ENCODE measurements at places on chromosomes 16 and 17.
A peak's percentile ranks its signal among the peaks of the same experiment; 100 is the strongest.

GRCh38 chr17:78839762-78840529 is 668 bp downstream of the USP36 start:
- peaks cover 29% of the 10 kb centered on the region for H3K36me3 ChIP-seq
- no peaks in the 10 kb centered on the region for H3K27me3 ChIP-seq
- peak; percentile 44 for DNase-seq

DNA sequence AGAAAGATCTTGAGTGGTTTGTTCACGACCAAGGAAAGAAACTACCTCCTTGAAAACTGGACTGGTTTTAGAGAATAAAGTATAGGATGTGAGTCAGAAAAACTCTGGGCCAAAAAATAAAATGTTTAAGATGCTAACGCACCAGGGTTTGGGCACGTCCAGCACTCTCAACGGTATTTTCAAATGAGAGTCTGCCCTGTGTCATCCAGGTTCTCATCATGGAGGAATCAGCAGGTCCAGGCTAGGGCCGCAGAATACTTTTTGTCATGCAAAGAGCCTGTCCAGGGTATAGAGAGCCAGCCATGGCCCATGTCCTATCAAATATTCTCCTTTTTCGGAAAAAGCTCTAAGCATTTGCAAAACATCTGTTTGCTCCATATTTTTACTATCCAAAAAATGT is 2.4 kb downstream of the NXN start:
- H3K4me1 ChIP-seq, result peaks cover 47% of the 10 kb centered on the region
- H3K27me3 ChIP-seq, result no peaks in the 10 kb centered on the region
- no peak overlapping the region for H3K27ac ChIP-seq
- peak overlapping the region; percentile 81 for H3K4me3 ChIP-seq

DNA sequence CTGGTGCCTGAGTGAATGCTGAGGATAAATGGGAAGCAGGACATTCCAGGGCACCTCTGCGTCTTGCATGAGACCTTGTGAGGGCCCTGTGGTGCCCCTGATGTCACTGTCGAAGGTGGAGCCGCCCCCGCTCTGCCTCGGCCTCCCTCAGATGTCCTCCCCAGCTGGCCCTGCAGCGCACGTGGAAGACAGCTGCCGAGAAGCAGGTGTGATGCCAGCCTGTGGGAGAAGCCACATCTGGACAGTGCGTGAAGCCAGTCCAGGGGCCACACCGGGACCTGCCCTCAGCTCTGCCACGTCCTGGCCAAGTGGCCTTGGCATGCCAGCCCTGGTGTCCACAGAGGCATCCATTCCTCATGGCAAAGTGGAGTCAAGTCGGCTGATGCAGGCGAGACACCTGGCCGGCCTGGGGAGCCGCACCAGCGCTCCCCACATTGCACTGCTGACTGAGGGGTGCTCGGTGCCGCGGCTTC is 21.6 kb upstream of the METRNL start:
- H3K4me1 ChIP-seq, result peaks cover 35% of the 10 kb centered on the region
- peaks cover 81% of the 10 kb centered on the region for H3K27me3 ChIP-seq
- H3K27ac ChIP-seq, result no peak overlapping the region
- no peak for DNase-seq

GRCh38 chr17:78272181-78272913 is 40.9 kb downstream of the TMEM235 start:
- peaks cover 22% of the 10 kb centered on the region for H3K27me3 ChIP-seq
- no peaks in the 10 kb centered on the region for H3K36me3 ChIP-seq
- H3K27ac ChIP-seq, result no peak overlapping the region
- peaks cover 32% of the 10 kb centered on the region for H3K4me1 ChIP-seq
- no peak for DNase-seq

DNA sequence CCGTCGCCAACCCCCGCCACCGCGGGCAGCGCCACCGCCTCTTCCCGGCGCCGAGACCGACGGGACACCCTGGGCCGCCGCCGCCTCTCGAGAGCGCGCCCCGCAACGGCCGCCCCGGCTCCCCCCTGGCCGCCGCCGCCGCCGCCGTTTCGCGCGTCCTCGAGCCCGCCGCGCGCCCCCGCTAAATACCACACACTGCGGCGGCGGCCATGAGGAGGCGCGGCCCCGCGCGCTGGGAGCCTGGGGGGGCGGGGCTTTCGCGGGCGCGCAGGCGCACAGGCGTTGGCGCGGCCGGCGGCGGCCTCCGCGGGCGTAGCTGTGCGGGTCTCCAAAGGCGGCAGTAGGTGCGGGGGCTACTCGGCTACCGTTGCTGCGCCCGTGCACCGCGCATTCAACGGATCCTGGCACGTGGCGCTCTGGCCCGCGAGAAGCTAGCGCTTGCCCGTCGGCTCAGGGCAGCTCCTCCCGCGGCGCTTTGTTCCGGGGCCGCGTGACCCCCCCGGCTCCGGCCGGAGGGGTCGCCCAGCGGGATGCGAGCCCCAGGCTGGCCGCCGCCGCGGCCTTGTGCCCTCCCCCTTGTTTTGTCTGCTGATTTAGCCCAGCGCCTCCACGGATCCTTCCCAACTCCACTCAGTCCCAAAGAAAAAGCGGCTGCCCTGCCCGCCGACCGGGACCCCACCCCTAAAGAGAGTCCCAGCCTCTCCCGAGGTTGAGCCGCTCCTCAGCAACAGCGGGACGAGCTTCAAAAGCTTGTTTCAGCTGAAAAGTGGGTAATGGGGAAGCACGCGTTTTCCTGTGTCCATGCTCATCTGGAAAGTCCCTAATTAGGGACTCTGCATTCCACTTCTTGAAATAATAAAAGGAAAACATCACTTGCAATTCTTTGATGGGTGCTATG is at the start of gene SIAH1:
TSS of gene SIAH1 (minus strand) at position 161 of the 898 bp plus-strand sequence. CDS start 22,985 bp downstream, outside the sequence.
- H3K4me3 ChIP-seq, result peak within 1 kb of the TSS; percentile 85
- no peaks in the 10 kb centered on the region for H3K36me3 ChIP-seq
- peak; percentile 71 for DNase-seq
- peak within 1 kb of the TSS; percentile 92 for H3K27ac ChIP-seq

GRCh38 chr17:30230596-30231125 is 4.8 kb downstream of the SLC6A4 start:
- no peak overlapping the region for H3K4me3 ChIP-seq
- H3K27me3 ChIP-seq, result no peaks in the 10 kb centered on the region
- peaks cover 72% of the 10 kb centered on the region for H3K4me1 ChIP-seq
- DNase-seq, result no peak

- H3K36me3 ChIP-seq, result no peaks in the 10 kb centered on the region
- no peak overlapping the region for H3K27ac ChIP-seq
- H3K4me3 ChIP-seq, result no peak overlapping the region
- no peaks in the 10 kb centered on the region for H3K27me3 ChIP-seq
These were observed 239.3 kb upstream of the EEF2KMT start for GRCh38 chr16:5336941-5337340.

DNA sequence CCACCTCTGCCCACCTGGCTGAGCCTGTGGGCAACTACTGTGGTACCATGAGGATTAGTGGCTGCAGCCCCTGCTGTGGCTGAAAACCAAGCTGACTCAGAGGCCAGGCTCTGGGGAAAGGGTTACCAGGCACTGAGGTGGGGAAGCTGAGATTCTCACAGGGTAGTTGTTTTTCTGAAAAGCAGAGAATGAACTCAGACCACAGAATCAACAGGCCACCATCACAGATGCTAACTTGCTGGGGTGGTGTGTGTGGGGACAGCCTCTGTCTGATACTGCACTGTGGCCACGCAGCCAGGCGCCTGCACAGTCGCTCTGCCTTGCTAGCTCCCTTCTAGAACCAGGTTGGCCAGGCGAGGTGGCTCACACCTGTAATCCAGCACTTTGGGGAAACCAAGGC is 28.8 kb downstream of the NPLOC4 start:
- no peak for DNase-seq
- no peak overlapping the region for H3K27ac ChIP-seq
- no peaks in the 10 kb centered on the region for H3K4me1 ChIP-seq
- no peak overlapping the region for H3K4me3 ChIP-seq

GRCh38 chr17:75816693-75817092 is 27.5 kb downstream of the UNC13D start:
- peaks cover 63% of the 10 kb centered on the region for H3K36me3 ChIP-seq
- no peak overlapping the region for H3K27ac ChIP-seq
- no peak for DNase-seq
- H3K27me3 ChIP-seq, result no peaks in the 10 kb centered on the region
- H3K4me1 ChIP-seq, result no peaks in the 10 kb centered on the region

DNA sequence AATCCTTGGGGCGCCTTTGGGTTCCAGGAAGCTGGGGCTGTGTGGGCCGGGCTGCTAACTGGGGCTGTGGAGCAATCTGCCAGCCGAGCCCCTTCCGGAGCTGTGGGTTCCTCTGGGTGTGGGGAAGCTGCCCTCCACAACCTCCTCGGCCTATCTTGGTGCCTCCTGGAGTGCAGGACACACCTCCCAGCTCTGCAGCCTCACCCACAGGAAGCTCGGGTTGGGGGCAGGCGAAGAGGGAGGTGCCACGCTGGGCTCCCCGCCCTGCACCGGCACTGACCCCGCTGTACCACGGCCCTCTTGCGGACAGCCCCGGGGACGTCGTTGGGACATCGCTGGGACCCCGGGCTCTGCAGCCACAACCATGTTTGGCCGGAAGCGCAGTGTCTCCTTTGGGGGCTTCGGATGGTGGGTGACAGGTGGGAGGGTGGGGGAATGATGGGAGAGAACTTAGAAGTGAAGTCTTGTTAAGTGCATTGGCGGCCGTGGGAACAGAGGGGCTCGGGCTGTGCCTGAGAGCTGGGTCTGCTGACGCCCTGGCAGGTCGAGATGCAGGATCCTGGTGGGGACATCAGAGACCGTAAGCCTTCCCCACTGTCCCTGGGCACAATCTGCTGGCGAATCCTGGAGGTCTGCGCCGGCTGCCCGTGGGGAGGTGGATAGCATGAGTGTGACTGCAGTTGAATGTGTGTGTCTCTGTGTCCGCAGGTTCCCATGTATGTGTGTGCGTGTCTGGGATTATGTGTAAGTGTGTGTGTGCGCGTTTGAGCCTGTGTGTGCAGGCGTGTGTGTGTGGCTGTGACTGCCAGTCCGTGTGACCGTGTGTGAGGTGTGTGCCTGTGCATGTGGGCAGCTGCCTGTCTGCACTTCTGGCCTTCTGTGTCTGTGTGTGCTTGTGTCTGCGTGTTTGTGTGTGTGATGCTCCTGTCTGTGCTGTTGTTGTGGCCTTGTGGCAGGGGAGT is at the start of gene RAP1GAP2:
TSS of gene RAP1GAP2 (plus strand) at position 275 of the 962 bp plus-strand sequence. CDS start at position 365, 90 bp downstream.
- no peak within 1 kb of the TSS for H3K4me3 ChIP-seq
- no peaks in the 10 kb centered on the region for H3K36me3 ChIP-seq
- H3K27ac ChIP-seq, result no peak within 1 kb of the TSS
- no peak for DNase-seq
- no peaks in the 10 kb centered on the region for H3K4me1 ChIP-seq

- DNase-seq, result no peak
- no peaks in the 10 kb centered on the region for H3K36me3 ChIP-seq
- no peak overlapping the region for H3K4me3 ChIP-seq
These were observed 11.9 kb upstream of the PIK3R6 start for GRCh38 chr17:8879410-8879809.

- no peaks in the 10 kb centered on the region for H3K36me3 ChIP-seq
- H3K27ac ChIP-seq, result no peak overlapping the region
- peaks cover 12% of the 10 kb centered on the region for H3K27me3 ChIP-seq
These were observed 49.0 kb downstream of the RTN4RL1 start for GRCh38 chr17:1976000-1976682.

GRCh38 chr16:58126451-58126961 is 2.7 kb downstream of the CFAP20 start:
- H3K36me3 ChIP-seq, result no peaks in the 10 kb centered on the region
- no peaks in the 10 kb centered on the region for H3K27me3 ChIP-seq
- no peak for DNase-seq
- peaks cover 57% of the 10 kb centered on the region for H3K4me1 ChIP-seq
- H3K4me3 ChIP-seq, result peak overlapping the region; percentile 92
- H3K27ac ChIP-seq, result peak overlapping the region; percentile 91

- H3K27me3 ChIP-seq, result no peaks in the 10 kb centered on the region
- no peaks in the 10 kb centered on the region for H3K4me1 ChIP-seq
- no peaks in the 10 kb centered on the region for H3K36me3 ChIP-seq
- H3K27ac ChIP-seq, result no peak overlapping the region
These were observed 56.9 kb downstream of the MYH11 start for GRCh38 chr16:15799851-15800495.

DNA sequence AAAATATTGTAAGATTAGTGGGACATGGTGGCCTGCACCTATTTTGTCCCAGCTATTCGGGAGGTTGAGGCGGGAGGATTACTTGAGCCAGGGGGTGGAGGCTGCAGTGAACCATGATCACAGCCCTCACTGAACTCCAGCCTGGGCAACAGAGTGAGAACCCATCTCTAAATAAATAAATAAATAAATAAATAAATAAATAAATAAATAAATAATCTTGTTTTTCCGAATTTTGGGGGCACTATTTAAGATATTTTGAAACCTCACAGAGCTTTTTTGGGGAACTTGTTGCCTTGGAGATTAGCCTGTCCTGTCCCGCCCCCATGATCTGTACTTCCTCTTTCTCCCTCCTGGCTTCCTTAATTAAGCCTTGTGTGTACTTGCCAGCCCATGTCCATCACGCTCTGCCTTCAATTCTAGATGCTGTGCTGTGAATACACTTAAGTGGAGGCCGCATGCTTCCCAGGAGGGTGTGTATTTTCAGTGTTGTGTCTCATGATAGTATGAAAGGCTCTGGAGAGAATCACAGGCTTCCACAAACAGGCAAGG is 4.4 kb downstream of the LGALS9 start:
- peaks cover 32% of the 10 kb centered on the region for H3K4me1 ChIP-seq
- H3K27me3 ChIP-seq, result no peaks in the 10 kb centered on the region
- no peak overlapping the region for H3K4me3 ChIP-seq
- no peak overlapping the region for H3K27ac ChIP-seq
- no peak for DNase-seq
- no peaks in the 10 kb centered on the region for H3K36me3 ChIP-seq

DNA sequence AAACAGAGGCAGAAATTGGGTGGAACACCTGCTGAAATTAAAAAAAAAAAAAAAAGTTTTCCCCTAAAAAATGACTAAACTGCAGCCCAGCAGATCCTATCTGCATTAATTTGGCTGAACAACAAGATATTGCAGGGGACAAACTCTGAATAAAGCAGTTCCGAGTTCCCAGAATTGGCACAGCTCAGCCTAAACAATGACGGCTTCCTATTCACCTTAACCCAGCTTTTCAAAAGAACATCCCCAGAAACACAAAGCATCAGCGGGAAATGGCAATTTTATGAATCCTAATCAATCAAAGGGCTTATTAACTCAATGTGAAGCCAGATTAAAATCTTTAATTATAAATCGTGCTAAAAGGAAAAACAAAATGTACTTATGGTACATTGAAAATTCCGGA is 497.8 kb upstream of the ZFHX3 start:
- H3K4me3 ChIP-seq, result no peak overlapping the region
- H3K27ac ChIP-seq, result no peak overlapping the region
- H3K27me3 ChIP-seq, result peaks cover 68% of the 10 kb centered on the region
- H3K36me3 ChIP-seq, result no peaks in the 10 kb centered on the region
- DNase-seq, result no peak

Measured in HepG2 (cell line).